ENCODE measurements at places on chromosomes 2 and 18.

DNA sequence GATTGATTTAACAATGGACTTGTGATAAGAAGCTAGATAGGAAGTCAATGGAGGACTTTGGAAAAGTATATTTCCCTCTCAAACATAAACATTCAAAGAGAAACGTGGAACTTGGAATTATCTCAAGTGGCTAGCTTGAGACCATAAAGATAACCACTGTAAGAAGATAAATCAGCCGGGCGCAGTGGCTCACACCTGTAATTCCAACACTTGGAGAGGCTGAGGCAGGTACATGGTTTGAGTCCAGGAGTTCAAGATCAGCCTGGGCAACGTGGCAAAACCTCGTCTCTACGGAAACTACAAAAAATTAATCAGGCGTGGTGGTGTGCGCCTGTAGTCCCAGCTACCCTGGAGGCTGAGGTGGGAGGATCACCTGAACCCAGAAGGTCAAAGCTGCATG is 405.9 kb upstream of the ACVR2A start:
- ATAC-seq, result no peak

DNA sequence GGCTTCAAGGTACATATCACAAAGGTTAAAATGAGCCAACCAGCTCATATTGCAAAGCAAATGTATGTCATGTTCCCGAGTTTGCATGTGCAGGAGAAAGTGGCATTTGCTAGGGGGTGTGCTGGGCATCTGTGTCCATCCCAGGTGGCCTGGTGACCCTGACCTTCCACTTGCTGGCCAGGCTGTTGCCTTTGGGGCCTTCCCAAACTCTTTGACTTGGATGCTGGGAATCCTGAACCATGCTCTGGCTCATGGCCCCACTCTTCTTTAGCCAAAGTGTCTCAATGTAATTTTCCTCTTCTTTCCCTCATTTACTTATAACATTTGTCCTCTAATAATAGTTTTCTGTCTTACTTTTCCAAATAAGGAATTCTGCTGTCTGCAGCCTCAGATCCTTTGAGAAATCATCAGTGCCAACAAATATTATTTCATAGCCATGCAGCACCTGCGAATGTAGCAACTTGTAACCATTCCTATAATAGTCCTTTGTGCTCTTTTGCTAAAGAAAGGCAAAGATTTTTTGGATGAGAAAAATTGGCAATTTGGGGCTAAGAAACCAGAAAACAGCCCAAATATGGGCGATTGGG is 64.2 kb downstream of the MTCL1 start:
- no peak for ATAC-seq

GRCh38 chr2:233912691-233913423 is 4.3 kb upstream of the TRPM8 start:
- ATAC-seq, result no peak

- ATAC-seq, result no peak
Measured at GRCh38 chr18:22524783-22525182, 107.1 kb upstream of the CTAGE1 start.

All from stimulated activated memory B cell treated with anti-CD40 and anti-IgM and Interleukin-4, amounts not matched to agents 10 μg/mL and 1 μg/mL and 100 μg/mL, for 72 hours (primary cell).